ENCODE measurements at places on chromosomes 7 and 10.
A peak's percentile ranks its signal among the peaks of the same experiment; 100 is the strongest.

DNA sequence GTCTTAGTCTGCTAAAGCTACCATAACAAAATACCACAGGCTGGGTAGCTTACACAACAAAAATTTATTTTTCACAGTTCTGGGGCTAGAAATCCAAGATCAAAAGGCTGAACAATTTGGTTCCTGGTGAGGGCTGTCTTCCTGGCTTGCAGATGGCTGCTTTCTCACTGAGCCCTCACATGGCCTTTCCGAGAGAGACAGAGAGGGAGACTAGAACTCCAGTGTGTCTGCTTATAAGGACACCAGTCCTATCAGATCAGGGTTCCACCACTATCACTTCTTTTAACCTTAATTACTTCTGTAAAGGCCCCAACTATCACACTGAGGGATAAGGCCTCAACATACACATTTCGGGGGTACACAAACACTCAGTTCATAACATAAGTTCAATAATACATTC lies 527.4 kb upstream of the VSTM2A start:
- DNase-seq = no peak

DNA sequence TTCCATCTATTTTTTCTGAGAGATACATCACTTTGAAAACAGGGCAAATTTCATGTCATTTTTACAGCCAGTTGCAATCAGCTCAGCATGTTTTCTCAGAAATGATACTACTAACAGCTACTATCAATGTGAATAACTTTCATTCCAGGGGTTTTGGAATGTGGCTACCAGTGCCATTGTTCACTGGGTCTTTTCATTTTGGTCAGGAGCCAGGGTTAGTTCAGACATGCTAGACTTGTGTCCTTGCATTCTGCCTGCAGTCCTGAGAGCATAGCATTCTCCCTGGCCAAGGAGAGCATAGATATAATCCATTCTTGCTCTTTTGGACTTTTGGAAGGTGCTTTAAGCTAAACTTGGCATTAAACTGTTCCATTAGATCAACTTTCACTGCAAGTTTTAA lies 160.9 kb upstream of the NEBL start:
- DNase-seq = no peak

DNA sequence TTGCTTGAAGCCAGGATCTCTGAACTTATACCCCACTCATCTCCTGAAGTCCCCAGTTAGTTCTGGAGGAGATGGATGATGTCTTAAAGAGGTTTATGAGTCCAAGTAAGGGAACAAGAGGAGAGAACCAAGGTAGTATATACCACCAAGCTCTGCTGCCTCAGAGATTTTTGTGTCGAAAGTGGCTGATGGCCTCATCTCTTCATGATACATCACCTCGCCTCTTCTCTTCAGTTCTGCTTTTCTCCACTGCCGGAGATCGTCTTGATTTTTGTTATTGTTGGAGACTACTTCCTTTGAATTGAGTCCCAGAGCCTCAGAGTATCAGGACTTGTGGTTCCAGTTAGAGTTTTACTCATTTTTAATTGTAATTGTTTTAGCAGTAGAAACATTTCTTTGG lies 1.9 kb downstream of the VTI1A start:
- no peak for DNase-seq

- no peak for DNase-seq
Measured at GRCh38 chr10:114307731-114308130, 68.7 kb downstream of the VWA2 start.

DNA sequence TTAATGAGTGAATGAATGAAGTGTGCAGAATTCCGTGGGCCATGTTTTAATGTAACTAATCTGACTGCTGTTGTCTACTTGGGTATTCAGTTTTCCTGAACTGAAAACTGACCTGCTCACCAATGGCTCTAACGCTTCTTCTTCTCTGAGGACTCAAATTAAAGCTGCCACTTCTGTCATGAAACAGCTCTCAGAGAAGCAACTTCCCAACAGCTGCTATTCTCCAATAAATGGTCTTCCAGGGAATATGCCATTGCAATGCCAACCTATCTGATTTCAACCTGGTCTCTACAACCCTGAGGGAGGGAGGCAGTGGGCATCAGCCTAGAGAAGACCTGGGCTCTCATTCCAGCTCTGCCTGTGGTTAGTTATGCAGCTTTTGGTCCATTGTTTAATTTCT lies 69.4 kb downstream of the FRMD4A start:
- DNase-seq = no peak

DNA sequence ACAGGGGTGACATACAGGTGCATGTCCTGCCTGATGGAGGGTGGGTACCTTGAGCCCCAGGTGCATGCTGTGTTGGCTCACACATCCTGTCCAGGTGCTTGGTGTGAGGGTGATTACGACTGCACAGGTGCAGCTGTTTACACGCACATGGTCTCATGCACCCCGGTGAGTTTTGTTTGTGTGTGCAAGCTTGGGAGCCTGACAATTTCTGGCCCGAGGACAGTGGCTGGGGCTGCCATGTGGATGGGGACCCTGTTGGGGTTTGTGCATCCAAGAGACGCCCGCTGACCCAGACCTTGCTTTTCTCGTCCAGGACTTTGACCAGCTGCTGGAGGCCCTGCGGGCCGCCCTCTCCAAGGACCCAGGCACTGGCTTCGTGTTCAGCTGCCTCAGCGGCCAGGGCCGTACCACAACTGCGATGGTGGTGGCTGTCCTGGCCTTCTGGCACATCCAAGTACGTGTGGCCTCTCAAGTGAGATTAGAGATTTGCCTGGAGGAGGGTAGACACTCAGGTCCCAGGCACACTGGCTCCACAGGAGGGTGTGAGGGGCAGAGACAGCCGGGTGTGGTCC lies 61.7 kb downstream of the PRF1 start:
- no peak for DNase-seq

GRCh38 chr7:14228341-14228740 lies 238.9 kb upstream of the ETV1 start:
- no peak for DNase-seq

DNA sequence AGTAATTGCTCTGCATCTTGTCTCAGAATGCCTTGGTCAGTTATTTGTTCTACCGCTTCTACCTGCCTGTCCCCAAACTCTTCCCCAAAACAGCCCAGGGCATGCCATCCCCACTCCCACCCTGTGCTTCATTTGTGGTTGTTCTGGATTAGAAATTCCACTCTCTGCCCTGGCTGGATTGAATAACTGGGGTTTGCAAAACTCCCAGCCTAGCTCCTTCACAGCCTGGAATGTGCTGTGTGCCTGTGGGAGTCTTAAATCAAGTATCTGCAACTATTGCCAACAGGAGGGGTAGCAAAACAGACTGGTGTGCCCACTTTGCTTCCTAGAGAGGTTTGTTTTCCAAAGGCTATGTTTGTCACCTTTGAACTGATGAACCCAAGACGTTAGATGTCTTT lies 24.2 kb downstream of the TSPAN15 start:
- no peak for DNase-seq

DNA sequence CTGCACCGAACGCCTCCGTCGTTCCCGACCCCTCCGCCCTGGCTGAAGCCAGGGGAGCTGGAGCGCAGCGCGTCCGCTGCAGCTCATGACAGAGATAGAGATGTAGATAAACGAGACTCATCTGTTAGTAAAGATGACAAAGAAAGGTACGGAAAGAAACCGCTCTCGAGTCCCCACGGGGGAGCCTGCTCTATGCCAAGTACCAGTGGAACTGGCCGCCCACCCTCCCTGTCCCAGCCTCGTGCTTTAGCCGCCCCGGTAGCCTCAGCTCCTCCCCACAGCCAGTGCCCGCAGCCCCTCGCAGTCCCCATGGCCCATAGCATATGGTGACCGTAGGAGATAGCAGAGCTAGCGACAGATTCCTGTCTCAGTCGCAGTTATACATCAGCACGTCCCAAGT lies 344.7 kb upstream of the GALNT17 start:
- DNase-seq = no peak

GRCh38 chr10:86376852-86377796 lies 10.5 kb upstream of the GRID1 start:
- peak; percentile 28 for DNase-seq

DNA sequence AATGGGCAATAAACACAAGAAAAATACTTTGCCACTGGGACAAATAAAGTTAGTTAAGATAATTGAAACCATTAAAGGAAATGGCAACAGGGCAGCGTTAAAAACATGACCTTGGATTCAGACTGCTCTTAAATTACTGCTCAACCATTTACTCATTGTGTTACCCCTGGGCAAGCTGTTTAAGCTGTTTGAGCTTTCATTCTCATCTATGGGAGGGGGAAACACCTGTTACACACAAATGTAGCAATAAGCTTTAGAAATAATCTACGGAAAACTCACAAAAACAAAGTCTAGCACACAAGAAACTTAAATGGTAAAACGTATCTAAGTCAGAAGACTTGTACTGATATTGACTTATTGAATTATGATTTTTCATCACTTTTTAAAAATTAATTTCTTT lies 137.1 kb downstream of the KMT2E start:
- no peak for DNase-seq

DNA sequence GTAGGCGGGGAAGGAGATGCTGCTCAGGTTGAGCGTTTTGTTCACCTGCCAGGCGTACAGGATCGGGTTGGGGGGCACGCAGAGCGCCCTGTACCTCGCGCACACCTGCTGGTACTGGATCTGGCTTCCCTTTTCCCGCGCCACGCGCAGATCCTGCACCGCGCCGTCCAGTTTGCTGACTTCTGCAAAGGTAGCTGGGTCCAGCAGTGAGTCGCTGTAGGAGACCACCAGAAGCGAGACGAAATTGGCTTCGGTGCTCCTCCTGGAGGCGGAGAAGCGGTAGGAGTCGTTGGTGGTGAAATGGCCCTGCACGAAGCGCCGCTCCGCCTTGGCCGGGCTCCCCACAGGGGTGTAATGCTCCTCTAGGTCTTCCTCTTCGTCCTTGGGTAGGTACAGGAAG lies 90.7 kb upstream of the RAB18 start:
- no peak for DNase-seq

DNA sequence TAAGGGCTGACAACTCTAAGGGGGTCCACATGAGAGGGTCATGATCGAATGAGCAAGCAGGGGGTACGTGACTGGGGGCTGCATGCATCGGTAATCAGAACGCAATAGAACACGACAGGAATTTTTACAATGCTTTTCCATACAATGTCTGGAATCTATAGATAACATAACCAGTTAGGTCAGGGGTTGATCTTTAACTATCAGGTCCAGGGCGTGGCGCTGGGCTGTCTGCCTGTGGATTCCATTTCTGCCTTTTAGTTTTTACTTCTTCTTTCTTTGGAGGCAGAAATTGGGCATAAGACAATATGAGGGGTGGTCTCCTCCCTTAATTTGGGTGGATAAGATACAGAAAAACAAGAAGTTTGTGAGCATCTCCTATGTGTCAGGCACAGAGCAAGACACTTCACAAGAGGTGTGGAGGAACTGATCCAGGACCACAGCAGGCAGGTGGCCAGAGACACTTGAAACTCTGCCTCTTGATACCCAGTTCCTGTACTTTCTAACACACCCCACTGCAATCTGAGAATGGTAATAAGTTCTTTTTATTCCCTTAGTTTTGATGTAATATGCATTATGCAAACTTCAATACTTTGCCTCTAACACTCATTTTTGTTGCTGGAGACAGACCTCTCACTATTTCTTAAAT lies 18.0 kb upstream of the MRLN start:
- DNase-seq = no peak

DNA sequence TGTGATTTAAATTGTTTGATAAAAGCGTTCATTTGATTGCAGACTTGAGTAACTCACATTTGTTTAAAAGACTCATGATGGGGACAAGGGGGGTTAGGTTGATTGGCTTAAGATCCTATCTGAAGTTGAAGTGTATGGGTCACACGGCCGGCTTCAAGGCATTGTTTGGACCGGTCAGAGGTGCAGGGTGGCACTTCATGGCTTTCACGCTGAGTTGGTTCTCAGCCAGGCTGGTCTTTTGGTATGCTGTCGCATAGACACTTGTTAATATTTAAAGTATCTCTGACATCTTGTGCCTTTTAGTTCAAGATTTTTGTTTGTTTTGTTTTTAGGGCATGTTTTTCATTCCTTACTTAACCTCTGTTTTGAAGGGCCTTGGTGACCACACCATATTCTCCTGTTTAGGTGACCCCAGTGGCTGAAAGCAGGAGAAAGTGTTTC lies 58.1 kb downstream of the CCNY start:
- no peak for DNase-seq

- no peak for DNase-seq
Measured at GRCh38 chr7:130401578-130401977, 21.3 kb downstream of the CPA1 start.

- peak; percentile 55 for DNase-seq
Measured at GRCh38 chr10:69801094-69801433, 642 bp upstream of the COL13A1 start.

GRCh38 chr7:155291045-155291530 lies 6.6 kb upstream of the INSIG1 start:
- peak; percentile 66 for DNase-seq

- no peak for DNase-seq
Measured at GRCh38 chr10:82192665-82193064, 317.7 kb downstream of the NRG3 start.

GRCh38 chr7:66953044-66953427 lies 32.0 kb downstream of the TMEM248 start:
- no peak for DNase-seq

- peak; percentile 95 for DNase-seq
Measured at GRCh38 chr7:22639396-22639795, 87.6 kb upstream of the IL6 start.

DNA sequence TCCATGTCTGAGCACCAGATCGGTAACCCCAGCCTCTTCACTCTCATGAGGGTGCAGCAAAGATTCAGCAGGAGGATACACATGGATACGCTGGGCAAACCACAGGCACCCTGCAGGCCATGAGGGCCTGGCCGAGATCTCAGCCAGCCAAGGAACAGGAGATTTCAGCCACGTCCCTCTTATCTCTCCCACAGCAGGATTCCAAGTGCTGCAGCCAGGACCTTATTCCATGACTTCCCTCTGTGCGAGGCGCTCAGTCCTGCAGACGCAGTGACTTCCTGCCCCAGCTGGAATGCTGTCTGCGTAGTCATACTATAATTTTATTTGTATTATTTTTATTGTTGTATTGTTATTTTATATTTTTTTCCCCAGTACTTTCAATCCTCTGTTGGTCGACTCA lies 66.8 kb downstream of the PTPRN2 start:
- no peak for DNase-seq

DNA sequence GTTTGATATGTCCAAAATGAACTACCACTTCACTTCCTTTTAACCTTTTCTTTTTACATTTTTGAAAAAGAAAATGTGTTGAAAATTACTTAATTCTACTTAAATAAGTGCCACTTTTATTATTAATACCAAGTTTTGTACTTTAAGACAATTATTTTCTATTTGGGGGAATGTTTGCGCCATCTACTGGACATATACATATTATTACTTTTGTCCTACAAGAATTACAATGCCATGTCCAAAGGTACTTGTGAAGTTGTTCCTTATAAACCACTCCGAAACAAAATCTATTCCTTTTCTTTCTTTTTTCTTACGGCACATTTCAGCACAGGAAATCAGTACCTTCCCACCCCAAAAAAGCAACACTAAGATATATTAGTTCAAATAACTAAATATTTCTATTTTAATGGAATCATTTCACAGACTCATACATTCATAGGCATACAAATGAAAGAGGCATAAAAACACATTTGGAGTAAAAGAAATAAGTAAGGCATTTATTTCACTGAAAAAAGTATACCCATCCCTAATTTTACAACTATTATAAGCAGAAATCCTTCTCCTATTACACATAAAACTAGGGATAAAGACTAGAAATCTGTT lies 169.9 kb downstream of the RNF133 start:
- DNase-seq = peak; percentile 37

Data from IMR-90 (cell line).